ENCODE measurements at places on chromosomes 4 and X.

- DNase-seq = no peak
These were observed 8.6 kb downstream of the F9 start for GRCh38 chrX:139538907-139539790.

GRCh38 chr4:63728480-63729177 lies 680.6 kb downstream of the TECRL start:
- no peak for DNase-seq

DNA sequence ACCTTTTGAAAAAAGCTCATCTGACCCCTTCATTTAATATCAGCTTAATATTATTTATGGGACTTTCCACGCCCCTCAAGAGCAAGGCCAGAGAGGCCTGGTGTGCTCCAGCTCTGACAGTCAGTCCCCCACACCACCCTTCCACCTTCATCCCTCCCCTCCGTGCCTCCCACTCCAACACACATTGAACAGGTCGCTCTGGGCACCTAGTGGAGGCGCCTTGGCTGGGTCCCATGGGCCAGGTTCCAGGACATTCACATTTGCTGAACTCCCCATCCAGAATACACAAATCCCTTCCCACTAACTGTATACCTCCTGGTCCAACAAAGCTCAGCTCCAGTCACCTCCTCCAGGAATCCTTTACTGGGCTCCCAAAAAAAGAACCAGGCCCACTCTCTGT lies 137.5 kb downstream of the BCOR start:
- DNase-seq = no peak

GRCh38 chr4:159369256-159369655 lies 266.4 kb downstream of the RAPGEF2 start:
- no peak for DNase-seq

DNA sequence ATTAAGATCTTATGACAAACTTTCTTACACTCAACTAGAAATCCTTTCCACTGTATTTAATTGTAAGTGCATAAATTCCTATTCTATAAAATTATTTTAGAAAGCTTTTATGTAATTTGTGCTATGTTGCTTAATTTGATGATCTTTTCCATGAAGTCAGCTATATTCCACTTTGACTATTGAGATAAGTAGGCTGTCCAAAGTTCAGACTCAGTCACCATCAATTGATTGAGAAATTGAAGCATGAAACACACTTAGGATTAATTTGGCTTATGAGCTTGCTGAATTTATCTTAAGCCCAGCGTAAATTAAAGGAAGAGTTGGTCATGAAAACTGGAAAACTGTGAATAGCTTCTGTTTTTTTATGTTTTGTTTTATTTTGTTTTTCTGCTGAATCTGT lies 18.7 kb upstream of the UGT2B10 start:
- DNase-seq = no peak
